ENCODE measurements at places on chromosomes 2 and 18. TPM values are rescaled to one million over a fixed set of nuclear protein-coding genes. Genes with fewer than 3 reads are reported as not detected.

- DNase-seq: no peak
Observed at GRCh38 chr2:138334323-138334722, 167.2 kb upstream of the SPOPL start.

- no peak for DNase-seq
Observed at GRCh38 chr2:128314348-128315121, 4.1 kb downstream of the HS6ST1 start.

DNA sequence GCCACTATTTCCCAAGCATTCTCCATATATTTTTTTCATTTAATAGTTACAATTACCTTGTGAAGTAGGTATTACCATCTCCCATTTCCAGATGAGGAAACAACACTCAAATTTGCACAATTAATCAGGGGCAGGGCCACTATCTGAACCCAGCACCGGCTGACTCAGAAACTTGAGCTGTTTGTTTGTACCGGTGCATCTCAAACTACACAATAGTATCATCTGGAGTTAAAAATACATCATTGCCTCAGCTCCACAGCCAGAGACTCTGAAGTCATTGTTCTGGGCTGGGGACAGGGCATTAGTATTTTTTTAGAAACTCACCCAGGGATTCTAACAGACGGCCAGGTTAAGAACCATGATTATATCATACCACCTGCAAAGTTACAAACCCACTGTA is 55.9 kb downstream of the CDCA7 start:
- no peak for DNase-seq

FZD7 gene
- 14.6 TPM for total RNA-seq

DNA sequence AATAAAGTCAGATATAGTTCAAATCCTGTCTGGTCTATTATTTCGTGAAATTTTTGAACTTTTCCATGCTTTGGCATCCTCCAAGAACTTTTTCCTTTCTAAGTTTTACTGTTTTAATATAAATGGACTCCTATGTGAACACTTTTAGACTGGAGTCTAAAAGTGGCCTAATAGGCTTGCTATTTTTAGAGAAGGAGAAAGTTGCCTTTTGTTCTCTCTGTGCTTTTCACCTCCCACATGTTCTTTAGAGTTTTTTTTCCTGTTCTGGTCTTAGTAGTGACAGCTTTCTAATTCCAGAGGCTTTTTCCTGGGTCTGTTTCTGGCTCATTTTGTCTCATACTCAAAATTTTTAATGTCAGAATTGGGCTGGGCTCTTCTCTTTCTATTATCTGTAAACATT is 72.2 kb downstream of the ADAM23 start:
- no peak for DNase-seq

DNA sequence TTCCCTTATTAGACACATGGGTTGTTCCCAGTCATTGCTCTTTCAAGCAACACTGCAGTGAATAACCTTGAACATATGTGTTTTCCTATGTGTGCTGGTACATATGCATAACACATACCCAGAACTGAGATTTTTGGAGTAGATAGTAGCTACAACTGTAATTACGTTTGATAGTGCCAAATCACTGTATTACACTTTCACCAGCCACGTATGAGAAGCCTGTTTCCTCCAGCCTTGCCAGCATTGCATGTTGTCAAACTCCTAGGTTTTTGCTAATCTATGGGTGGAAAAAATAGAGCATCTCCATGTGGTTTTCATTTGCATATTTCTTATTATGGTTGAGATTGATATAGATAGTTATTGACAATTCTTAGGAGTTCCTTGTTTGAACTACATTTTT is 56.5 kb upstream of the ACSL3 start:
- DNase-seq: no peak

DNA sequence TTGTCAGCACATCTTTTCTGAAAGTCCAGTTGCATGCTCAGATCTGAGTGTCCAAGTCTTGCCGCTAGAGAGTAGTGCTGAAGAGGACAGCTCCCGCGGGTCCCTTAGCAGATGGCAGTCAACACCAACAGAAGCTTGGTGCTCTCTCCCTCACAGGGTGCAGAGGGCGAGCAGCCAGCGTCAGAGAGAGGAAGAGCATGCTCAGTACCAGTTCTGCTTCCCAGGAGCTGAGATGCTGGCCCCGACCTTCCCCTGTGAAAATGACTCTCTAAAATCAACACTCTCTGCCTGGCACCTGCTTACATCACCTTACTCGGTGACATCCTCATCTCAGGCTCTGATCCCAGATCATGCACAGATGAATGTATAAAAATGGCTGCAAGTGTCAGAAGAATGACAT is 86.0 kb upstream of the TWIST2 start:
- no peak for DNase-seq

All from HCT116 (cell line).